Foreskin melanocyte (primary cell): ENCODE measurements at places on chromosomes 2 and 18.

DNA sequence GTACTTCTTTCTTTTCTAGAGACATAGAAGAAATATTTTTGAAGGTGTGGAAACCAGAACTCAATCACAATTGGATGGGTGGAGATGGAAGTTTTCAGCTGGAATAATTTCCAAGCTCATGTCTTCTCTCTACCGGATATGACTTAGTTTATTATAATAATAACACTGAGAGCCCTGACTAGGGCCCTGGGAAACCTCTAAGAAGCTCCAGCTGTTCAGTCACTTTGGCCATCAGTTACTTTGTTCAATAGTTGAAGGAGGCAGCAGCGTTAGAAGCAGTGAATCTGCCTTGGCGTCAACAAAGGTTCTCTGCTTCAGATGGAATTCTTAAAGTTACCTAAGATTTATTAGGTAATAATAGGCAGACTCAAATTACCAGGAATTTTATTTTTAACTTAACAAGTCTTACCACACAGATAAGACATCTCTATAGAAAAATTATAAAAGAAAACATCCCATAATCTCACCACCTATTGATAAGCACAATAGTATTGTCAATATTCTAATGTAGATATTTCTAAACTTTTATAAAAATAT lies 293.8 kb upstream of the CHAC2 start:
- no peak for DNase-seq

- no peak for DNase-seq
Measured at GRCh38 chr2:85459771-85460170, 41.3 kb downstream of the SH2D6 start.

- no peak for DNase-seq
Measured at GRCh38 chr2:108279468-108279867, 9.2 kb upstream of the SULT1C2 start.

GRCh38 chr2:179340678-179341077 lies 76.0 kb upstream of the SESTD1 start:
- peak; percentile 29 for DNase-seq

- DNase-seq = no peak
Measured at GRCh38 chr2:206983161-206983859, 44.0 kb downstream of the CPO start.

GRCh38 chr2:147758821-147759220 lies 86.0 kb upstream of the ACVR2A start:
- DNase-seq = no peak

DNA sequence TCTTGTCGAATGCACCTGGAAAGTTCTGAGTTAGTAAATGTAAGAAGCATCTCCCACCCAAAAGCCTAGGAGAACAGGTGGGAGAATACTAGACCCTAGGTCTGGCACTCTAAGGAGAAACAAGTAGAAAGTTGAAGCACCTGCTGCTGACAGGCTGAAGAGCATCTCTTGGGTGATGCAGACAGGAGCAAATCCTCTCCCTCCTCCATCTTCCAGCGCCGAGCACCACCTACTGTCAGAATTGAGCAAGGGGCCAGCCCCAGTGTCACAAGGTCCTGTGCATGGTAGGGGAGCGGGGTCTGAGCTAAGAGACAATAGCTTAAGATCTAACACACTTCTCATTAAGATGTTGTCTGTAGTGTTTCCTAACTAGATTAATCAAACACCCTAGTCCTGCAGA lies 52.9 kb downstream of the HK2 start:
- DNase-seq = no peak

DNA sequence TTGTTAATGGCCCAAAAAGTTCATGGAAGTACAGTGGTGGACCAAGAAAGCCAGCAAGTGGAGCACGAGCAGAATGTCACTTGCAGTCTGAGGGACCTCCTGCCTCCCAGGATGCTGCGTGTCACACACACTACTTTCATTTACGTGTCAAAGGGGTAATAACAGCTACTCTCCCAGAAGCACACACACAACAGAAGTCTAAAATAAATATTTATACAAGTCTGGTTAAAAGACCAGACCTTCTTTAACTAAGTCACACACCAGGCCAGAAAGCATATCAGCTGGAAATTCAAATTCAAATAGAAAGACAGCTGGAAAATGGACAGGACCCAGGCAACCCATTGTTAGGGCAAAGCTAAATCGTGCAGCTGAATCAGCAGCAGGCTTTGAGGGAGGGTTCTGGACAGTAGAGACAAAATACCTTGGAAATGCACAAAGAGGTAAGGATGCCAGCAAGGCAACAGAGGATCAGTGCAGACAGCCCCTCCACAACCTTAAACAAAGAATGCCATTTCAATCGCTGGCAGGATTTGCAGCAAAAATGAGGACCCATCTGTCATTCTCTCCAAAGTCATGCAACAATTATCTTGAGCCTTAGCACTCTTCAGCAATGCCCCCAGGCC lies 160.5 kb downstream of the TMEM163 start:
- DNase-seq = no peak

DNA sequence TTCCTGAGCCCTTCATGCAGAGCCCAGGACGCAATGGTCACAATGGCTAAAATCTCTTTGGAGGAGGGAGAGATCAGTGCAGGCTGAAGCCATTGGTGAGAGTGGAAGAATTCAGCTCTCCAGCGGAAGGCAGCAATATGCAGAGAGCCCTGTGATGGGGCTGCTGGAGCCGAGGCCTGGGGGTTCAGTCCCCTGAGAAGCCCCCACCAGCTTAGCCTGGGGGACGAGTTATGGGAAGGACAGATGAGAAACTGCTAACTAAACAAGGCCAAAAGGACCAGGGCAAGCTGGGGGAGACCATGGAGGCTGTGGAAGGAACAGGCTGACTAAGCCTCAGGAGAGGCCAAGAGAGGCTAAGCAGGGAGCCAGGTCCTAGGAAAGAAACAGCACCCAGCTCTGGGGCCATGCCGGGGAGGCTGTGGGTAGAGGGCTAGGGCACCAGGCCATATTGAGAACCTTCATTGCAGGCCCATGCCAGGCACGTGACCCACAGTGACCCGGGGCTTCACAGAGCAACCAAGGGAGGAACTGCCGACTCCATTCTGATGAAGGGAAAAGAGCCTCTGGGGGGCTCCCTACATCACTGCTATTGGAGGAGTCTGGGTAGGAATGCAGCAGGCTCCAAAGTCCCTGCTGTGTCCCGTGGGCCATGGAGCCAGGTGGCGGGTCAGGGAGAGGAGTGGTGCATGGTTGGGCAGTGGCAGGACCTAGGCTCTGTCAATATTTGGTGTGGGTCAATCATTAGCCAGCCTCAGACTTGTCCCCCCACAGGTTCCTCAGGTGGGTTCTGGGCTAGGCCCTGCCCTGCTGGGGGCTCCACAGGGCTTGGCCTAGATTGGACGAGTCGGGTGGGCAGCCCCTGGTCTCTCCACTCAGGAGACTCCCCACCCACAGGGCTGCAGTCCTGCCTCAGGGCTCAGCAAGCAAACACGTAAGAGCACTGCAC lies 19.8 kb downstream of the PROC start:
- no peak for DNase-seq

DNA sequence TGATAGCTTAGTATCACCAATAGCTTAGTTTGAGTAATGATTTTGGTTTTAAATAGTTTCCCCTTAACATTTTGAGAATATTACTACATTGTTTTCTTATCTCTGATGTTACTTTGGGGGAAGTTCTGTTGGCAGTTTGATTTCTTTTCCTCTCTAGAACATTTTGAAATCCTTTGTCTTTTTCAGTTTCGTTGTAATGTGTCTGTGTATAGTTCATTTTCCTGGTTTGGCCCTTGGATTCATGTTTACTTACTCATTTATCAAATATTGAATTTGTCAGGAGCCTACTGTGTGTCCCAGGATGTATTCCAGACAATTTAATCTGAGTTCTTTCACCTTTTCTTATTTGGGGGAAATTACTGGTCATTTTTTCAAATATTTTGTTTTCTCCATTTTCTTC lies 16.7 kb downstream of the ANKRD12 start:
- no peak for DNase-seq

GRCh38 chr2:199663157-199663556 lies 187.8 kb downstream of the FTCDNL1 start:
- DNase-seq = no peak

- DNase-seq = no peak
Measured at GRCh38 chr2:148680462-148680861, 35.9 kb downstream of the EPC2 start.

DNA sequence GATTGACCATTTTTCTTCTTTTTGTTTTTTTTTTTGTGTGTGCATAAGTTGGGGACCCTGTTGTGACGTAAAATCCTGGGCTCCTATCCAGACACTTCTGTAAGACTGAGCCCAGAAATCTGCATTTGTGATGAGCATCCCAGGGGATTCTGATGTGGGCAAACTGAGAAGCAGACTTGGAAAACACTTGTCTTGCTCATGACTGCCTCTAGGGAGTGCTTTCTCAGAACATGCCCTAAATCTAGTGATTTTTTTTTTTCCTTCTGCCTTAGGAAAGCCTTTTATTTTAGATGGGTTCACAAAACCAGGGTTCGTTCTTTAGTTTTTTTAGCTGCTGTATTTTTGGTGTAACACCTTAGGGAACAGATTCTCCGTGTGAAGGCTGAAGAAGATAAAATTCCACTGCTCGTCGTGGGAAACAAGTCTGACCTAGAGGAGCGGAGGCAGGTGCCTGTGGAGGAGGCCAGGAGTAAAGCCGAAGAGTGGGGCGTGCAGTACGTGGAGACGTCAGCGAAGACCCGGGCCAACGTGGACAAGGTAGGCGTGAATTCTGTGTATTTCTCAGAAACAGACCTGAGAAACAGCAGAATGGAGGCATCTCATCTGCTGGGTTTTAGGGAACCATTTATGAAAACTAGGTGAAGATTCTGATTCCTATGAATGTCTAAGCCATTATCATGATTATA lies 36.7 kb downstream of the RALB start:
- no peak for DNase-seq

- DNase-seq = no peak
Measured at GRCh38 chr2:11681722-11682589, 12.0 kb upstream of the NTSR2 start.

GRCh38 chr2:3644246-3644525 lies 13.8 kb upstream of the ALLC start:
- no peak for DNase-seq

- DNase-seq = no peak
Measured at GRCh38 chr2:85178980-85179411, 45.8 kb downstream of the TCF7L1 start.

- DNase-seq = no peak
Measured at GRCh38 chr2:218853766-218854165, 5.8 kb upstream of the WNT6 start.

- DNase-seq = no peak
Measured at GRCh38 chr2:2992634-2993033, 385.0 kb downstream of the EIPR1 start.

- DNase-seq = no peak
Measured at GRCh38 chr2:107383691-107384090, 443.0 kb upstream of the RGPD4 start.

DNA sequence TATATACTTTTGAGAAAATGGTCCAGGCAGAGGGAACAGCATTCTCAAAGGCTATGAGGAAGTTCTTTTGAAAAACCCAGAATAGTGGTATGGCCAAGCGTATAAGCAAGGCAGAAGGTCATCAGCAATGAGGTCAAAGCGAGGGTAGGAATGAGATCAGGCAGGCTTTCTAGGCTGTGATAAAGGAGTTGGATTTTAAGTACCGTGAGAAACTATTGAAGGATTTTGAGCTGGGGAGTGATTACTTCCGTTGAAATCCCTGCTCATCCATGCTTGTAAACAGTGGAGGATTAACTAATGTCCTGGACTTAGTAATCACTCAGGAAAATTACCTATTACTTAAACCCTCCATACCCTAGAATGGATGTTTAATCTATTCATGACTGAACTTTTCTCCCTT lies 50.2 kb downstream of the EMILIN2 start:
- DNase-seq = no peak

DNA sequence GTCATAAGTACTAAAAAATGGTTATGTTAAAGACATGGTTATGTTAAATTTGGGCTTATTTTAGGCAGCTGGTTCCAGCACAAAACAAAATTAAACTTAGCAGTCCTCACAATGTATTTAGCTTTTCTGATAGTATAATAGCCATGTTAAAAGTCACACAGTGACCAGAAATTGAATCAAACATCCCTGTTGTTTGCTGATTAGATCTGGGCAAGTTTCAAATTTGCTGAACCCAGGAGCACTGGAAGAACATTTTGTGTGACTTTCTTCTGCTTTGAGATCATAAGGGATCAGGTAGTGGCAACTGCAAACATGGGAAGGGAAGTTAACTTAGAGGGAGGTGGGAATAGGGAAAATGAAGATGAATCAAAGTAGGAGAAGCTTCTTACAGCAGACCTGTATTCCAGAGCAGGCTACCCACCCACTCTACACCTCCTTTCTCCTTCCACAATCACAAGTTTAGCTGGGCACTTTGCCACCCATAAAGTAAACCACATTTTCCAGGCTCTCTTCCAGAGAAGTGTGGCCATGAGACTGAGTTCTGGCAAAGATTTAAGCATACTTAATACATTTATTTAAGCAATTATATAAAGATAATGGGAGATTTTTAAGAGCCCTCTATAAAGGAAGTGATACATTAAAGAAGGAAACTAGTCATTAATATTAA lies 616.1 kb upstream of the LRATD1 start:
- DNase-seq = no peak

- peak; percentile 84 for DNase-seq
Measured at GRCh38 chr18:75422341-75422910, 5.1 kb downstream of the SMIM21 start.

DNA sequence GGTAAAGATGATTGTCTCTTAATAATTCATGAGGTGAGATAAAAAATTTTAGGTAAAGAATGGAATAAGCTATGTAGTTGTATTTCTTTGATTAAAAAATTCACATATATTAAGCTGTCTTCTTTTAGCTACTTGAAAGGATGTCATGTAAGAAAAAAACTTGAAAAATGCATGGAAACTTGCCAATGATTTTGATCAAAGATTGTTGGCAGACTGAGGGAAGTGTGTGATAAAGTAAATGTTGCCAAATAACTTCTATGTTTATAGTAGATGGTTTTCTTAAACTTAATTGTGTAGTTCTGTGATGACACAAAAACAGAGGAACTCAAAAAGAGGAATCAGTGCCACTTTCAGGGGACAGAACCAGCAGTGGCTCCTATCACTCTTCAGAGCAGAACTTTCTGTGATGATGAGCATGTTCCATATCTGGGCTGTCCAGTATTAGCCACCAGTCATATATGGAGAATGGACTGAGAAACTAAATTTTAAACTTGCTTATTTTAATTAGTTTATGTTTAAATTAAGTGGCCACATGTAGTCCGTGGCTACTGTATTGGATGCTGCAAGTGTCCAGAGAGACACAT lies 51.9 kb upstream of the SLC38A11 start:
- DNase-seq = no peak

DNA sequence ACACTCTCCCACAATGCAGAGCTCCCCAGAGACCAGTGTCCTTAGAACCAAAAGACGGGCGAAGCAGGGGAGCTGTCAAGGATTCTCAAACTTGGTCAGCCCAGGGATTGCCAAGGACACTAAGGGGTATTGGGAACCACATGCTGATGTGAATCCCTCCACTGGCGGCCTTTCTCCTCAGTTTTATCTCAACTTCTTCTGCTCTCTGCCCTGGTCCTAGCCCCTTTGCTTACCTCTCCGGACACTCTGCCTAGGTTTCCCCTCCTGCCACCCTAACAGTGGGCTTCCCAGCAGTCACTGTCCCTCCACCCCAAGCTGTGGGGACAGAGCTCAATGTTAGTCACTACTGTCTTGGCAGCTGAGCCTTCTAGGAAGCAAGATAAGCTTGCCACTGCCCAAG lies 61.1 kb downstream of the POLR1A start:
- no peak for DNase-seq

- DNase-seq = no peak
Measured at GRCh38 chr2:178836807-178837206, 29.6 kb upstream of the TTN start.

GRCh38 chr2:191048073-191048472 lies 34.1 kb upstream of the STAT1 start:
- DNase-seq = no peak
